A549 treated with CpdA at 1 μM for 4 hours (cell line): ENCODE measurements at places on chromosomes 12 and 14. TPM values are rescaled to one million over a fixed set of nuclear protein-coding genes. Genes with fewer than 3 reads are reported as not detected.

Gene NRL
- total RNA-seq: 0.48 to 1.2 TPM (median 1.0 TPM) in 5 replicates

Gene SRGAP1
- 9.5 to 13.8 TPM (median 10.6 TPM) in 5 replicates for total RNA-seq

Gene THAP2
- 3.6 to 5.8 TPM (median 4.4 TPM) in 5 replicates for total RNA-seq

Gene DLGAP5
- 29.2 to 43.9 TPM (median 34.9 TPM) in 5 replicates for total RNA-seq

Gene C1QL4
- 3.4 to 5.7 TPM (median 5.0 TPM) in 5 replicates for total RNA-seq

Gene GPRC5A
- total RNA-seq: 324 to 465 TPM (median 429 TPM) in 5 replicates

Gene LAG3
- 0.87 to 2.2 TPM (median 1.6 TPM) in 5 replicates for total RNA-seq

Gene TMPRSS12
- total RNA-seq: not detected in 5 replicates
